ENCODE measurements at places on chromosomes 13 and 19. TPM values are rescaled to one million over a fixed set of nuclear protein-coding genes. Genes with fewer than 3 reads are reported as not detected.

CEACAM20 gene
- not detected for total RNA-seq

DNA sequence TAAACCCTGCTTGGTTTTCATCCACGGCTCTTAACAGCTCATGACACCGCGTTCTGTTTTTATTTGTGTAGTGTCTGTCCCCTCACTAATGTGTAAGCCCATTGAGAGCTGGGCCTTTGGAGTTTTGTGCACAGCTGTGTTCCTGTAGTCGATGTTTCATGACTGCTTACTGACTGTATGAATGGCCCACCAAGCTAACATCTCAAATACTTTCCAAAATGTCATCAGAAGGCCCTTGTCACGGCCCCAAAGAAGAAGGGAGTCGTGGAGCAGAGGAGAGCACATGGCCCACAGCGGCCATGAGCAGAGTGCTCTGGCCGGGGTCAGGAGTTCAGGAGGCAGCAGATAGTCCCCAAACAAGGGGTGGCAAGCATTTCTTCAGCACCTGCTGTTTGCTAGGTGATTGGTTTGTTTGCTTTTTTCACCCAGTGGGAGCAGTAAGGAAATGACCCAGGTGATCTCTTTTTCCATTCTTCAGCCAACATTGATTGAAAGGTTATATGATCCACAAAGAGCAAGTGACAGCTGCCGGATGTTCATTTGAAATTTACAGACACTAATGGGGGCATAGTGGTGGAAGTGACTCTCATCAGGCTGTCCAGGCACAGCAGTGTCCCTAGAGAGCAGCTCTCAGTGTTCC is 315.2 kb downstream of the ATP8A2 start:
- no peak for DNase-seq

GRCh38 chr19:46270521-46271256 is 26.2 kb upstream of the HIF3A start:
- DNase-seq: no peak

- peak; percentile 90 for DNase-seq
Measured at GRCh38 chr19:44747739-44748425, 626 bp upstream of the BCL3 start.

- DNase-seq: peak; percentile 63
Measured at GRCh38 chr19:41957838-41958366, 1.2 kb downstream of the RABAC1 start.
